ENCODE measurements at places on chromosomes 4 and X.
A peak's percentile ranks its signal among the peaks of the same experiment; 100 is the strongest.

DNA sequence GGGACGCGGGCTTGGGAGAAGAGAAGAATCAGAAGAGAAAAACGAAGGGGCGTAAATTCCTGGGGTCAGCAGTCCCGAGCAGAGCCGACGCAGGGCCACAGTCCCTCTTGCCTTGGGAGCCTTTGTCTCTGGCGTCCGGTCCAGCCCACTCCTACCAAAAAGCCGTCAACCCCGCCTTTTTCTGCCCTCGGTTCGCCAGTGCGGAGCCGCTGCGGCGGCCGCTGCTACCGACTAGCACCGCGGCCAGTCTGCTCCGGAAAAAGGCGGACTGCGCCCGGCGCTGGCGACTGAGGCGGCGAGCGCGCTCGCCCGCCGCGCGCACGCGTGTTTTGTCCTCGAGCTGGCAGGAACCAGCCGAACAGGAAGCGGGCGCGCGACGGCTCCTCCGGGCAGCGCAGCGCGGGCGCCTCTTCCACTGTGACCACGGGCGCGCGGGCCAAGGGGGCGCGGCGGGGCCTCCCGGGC is 502 bp downstream of the HNRNPDL start:
- no peak for DNase-seq

- no peak for DNase-seq
Observed at GRCh38 chr4:76951672-76952010, 2.1 kb downstream of the SEPTIN11 start.

DNA sequence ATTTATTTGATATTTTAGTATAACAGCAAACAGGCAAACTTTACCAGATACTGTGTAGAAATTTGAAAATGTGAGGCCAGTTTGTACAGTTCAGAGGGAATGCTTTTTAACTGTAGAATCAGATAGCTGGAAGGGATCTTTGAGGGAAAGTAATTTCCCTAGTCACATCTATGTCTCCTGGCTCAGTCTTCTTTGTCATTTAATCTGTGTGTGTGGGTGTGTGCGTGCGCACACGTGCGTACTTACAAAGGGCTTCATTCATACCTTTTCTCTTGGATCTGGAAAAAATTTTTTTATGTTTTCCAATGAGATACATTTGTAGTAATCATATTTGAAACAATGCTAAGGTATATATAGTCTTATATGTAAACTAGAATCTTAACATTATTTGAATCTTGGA is 44.6 kb downstream of the IL13RA1 start:
- no peak for DNase-seq

DNA sequence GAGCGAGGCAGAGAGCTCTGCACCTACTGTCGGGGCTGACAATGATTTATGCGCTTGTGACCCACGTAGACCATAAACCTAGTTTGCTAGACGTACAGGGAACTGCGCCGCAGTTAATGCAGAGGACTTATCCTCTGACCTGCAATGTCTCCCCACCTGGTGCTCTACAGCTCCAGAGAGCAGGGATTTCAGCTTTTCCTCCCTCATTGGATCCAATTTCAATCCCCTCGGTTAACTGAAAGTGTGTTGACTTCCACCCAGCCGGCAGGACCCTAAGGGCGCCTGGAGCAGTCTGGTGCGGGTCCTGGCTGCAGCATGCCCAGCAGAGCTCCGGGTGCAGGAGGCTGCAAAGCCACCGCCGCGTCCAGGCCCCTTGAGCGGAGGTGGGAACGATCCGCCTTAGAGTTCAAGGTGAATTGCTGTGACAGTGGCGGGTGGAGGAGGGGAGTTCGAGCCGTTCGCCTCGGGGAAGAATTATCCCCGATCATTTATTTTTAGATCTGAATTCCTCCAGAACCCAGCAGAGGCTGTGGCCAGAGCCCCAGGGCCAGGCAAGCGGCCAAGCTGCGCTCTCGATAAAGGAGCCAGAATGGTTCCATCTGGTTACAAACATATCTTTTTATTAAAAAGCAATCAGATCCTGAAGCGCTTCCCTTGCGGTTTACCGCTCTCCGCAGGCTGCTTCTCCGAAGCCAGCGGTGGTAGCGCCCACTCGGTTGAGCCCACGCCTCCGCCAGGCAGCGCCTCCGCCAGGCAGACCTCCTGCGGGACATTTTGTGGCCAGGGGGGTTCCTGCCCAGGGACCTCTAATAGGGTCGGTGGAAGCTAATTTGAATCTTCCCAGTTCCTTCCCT is 66.0 kb downstream of the FBXO8 start:
- peak; percentile 25 for DNase-seq

- peak; percentile 14 for DNase-seq
Observed at GRCh38 chr4:106502106-106502699, 133.6 kb upstream of the GIMD1 start.

GRCh38 chr4:166309286-166309685 is 436.2 kb downstream of the TLL1 start:
- DNase-seq = no peak

- no peak for DNase-seq
Observed at GRCh38 chr4:177761692-177762091, 319.5 kb upstream of the AGA start.

DNA sequence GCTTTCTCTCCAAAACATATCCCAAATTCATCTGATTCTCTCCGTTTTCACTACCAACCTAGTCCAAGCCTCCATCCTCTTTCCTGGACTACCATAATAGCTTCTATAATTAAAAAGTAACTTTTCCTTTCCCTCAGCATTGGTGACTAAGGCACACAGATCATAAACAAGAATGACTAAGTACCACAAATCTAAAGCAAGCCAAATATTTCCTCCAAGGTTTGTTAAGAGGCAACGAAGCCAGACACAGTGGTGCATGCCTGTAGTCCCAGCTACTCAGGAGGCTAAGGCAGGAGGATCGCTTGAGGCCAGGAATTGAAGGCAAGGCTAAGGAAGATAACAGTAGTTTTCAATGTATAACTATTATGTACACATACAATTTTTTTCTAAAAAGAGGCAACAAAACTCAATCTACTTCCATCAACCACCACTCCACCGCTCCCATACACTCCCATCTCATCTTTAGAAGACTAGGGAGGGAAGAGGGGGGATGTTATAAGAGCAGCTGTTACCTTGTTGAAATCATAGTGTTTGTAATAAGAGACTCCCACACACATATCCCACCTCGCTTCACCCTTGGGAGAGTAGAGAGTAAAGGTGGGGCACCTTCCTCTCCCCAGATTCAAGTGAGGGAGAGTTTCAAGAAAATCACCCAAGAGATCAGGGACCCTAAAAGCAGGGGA is 4.2 kb upstream of the JCHAIN start:
- DNase-seq = no peak

GRCh38 chr4:105709081-105709450 is 482 bp downstream of the GSTCD start:
- DNase-seq = no peak

DNA sequence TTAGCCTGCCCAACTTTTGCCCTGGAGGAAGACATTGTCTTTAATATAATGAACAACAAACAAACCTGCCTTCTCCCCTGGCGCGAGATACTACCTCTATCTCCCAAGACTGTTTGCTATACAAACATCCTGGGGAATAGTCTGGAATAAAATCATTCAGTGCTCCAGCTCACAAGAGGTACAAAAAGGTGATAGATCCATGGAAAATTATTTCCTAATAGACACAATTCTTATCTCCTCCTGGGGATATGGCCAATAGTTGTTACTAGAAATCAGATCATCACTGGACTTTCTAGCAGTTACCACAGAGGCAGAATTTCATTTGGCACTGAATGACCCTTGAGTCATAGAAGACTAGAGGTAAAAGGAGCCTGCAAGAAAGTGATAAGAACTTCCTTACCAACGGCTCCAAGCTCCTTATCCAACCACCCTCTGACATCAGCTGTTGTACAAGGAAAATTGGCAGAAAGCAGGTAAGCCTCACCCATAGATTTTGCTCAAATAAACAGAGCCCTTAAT is 38.1 kb downstream of the MID1 start:
- no peak for DNase-seq

DNA sequence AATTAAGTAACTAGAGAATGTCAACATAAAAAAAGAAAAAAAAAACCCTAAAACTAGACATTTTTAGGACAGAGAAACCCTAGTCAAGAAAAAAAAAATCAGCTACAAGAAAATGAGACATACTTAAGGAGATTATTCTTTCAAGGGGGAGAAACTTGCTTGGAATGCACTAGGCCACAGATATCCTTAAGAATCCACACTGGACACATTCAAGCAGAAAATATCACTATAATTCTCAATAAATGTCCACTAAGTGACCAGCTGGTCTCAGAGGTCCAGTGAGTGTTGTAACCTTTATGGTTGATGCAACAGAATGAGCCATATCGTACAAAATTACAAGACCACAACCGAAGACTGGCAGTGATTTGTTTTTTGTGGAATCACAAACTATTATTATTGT is 15.6 kb upstream of the IBSP start:
- DNase-seq = no peak

GRCh38 chrX:121598356-121598755 is 550.9 kb downstream of the GLUD2 start:
- no peak for DNase-seq

DNA sequence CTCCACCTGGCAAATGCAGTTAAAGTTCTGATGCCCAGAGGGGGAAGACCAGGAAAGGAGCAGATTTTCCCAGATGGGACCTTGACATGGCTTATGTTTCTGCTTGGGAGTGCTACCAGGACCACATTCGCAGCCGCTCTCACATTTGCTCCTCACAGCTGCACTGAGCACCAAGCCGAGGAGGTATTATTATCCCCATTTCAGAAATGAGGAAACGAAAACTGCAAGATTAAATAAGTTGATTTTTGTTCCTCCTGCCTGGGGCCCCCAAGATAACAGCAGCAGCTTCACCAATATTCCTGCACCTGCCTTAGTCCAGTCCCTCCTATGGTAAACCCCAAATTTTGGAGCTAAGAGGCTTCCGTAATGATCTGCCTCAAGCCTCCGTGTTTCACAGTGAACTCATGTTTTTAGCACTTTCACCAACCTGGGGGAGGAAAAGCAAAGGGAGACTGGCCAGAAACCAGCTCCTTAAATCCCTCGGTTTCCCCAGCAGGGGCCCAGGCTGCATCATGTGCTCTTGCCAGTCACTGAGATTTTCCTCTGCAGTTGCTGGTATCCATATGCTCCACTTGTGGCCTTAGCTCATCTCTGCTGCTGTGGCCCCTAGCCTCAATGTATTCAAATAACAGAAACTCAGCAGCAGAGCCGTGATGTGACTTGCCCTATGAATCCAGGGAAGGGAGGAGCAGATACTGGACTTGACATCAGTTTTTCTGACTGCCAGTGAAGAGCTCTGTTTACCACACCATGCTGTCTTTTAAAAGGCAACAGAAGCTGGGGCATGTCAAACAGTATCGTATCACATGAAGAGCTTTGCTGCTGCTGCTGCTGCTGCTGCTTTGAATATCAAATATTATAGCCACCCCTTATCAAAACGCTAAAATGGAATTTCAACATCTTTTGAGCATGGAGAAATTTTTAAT is 95.5 kb upstream of the KLHL13 start:
- DNase-seq = no peak

Data from ovary (tissue), 10 donors.